ENCODE measurements at places on chromosomes 3 and 15.

- no peak for DNase-seq
Observed at GRCh38 chr3:50326182-50326541, 1.9 kb downstream of the TUSC2 start.

DNA sequence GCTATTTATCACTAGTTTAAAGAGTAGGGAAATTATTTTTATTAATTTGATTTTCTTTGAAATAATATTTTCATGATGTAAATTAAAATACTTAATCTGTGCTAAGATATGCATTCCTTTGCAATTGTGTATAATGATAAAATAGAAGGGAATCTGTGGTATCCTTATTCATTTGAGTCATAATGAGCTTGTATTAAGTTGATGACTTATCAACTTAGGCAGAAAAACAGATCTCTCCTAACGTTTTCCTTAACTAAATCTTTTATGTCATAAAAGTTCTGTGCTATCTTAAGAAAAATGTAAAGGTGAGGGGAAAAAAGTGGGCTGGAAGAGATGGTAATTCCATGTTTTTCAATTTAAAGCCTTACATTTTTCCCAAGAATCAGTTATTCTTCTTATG, 1.9 kb downstream of the FGF7 start:
- no peak for DNase-seq

GRCh38 chr15:68277131-68277602, 378 bp upstream of the FEM1B start:
- no peak for DNase-seq

DNA sequence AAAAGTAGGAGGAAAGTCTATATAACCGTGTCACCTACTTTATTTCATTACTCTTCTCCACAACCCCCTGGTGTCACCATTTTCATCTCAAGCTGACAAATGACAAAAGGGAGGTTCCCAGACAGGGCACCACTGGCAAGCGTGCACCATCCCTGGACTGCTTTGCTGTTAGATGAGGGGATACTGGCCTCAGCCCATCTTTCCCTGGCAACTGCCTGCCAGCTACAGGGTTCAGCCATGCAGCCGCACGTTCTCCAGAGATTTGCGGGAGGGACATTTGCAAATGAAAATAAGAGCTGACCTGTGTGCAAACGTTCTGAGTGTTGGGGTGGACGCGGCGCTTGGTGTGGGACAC, 660 bp downstream of the UROC1 start:
- DNase-seq: no peak

GRCh38 chr15:79973456-79974195, 2.6 kb upstream of the BCL2A1 start:
- DNase-seq: no peak

GRCh38 chr3:158819282-158819681, 17.4 kb downstream of the MFSD1 start:
- DNase-seq: no peak

GRCh38 chr3:112738366-112738765, 97.4 kb upstream of the CCDC80 start:
- no peak for DNase-seq

DNA sequence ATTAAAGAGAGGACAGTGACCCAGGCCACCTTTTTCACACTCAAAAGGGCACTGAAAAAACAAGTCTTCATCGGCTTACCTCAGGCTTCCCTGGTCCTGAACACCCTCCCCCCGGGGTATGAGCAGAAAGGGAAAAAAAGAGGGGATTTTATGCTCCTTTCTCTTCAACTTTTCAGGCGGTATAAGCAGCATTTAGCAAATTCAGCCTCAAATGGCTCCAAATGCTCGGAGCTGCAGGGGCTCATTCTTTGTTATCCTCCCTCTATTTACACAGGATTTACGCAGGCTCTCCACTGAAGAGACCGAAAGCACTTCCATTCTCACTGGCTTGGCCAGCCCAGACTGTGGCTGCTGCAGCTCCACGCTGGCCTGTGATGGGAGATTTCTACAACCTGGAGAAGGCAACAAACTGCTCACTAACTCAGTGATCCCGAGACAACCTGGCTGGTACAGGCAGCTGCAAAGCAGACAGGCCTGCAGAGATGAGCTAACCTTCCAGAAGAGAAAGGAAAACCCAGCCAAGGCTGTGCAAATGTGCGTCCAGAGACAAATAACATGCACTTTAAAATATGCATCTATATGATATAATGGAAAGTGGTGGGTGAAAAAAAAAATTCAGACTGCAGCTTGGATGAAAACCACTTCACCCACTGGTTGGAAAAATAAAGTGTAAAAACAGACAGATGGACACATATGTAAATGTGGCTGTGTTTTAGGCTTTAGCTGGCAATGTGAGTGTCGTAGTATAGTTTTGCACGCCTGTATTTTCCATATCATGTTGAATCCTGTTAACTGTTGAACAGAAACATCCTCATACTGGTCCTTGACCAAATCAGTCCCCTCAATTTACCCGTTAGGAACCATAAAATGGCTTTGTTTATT, 54.2 kb downstream of the MEIS2 start:
- DNase-seq: no peak

DNA sequence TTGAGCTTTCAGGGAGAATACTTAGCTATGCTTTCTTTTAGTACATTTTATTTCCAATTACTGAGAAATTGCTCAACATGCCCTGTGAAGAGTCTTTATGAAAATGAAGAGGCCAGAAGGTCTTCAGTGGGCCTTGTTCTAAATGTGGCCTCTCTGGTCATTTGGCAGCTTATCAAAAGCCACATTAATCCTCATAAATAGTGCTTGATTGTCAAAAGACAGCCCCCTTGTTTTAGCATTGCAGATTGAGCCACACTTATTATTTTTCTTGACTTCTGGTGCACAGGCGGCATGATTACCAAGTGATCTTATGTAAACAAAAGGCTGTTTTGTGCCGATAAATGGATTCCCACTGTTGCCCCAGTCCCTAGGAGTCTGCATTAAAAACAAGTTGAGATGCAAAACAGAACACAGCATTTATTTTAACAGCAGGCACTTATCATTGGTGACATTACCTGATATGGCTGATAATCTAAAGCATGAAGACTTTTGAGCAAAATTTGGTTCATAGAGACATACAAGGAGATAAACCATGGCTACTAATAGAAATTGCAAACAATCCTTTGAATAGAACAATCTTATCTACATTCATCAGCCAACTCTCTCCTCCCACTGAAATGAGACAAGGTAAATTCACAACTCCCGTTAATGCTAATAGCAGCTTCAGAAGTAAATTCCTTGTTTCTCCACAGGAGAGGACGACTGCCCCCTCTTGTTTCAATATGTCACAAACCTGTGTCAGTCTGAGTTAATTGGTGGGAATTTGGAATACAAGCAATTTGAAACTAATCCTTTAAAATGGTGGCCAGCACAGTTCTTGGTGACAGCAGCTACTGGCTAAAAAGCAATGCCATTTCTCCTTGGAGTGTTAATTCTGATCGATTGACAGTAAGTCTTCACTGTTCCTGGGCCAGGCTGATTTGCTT, 194.3 kb downstream of the NSUN3 start:
- DNase-seq: no peak

DNA sequence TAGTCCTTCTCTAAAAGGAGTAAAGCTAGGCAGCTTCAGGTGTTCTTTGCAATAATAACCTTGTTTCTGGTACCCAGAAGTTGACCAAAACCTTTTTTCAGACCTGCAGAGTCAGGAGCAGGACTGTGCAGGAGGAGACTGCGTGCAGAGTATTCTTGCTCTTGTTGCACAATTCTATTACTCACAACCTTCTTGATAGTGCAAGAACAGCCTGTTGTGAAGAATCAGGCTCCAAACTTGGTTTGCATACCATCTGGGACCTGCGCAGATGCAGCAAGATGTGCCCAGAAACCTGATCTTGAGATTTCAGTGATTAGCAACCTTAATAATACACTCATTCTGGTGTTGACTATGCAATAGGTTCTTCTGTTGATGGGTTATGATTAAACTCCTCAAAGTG, 111.9 kb downstream of the ATG7 start:
- no peak for DNase-seq

DNA sequence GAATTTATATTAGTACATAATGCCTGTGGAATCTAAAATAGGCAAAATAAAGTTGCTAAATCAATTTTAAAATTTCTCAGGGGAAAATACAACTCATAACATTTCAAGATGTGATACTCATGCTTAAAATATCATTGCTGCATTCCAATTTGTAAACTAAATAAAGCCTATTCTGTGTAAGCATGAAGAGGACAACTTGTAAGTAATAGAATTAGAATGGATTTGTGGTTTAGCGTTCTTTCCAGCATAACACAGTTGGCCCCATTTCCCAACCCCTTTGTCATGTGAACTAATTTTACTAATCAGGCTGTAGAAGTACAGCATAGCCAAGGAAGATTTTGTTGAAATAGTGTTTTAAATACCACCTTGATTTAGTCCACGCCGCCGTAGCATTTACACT, 437.2 kb downstream of the SI start:
- DNase-seq: no peak
